ENCODE measurements at places on chromosomes 12 and 14.

DNA sequence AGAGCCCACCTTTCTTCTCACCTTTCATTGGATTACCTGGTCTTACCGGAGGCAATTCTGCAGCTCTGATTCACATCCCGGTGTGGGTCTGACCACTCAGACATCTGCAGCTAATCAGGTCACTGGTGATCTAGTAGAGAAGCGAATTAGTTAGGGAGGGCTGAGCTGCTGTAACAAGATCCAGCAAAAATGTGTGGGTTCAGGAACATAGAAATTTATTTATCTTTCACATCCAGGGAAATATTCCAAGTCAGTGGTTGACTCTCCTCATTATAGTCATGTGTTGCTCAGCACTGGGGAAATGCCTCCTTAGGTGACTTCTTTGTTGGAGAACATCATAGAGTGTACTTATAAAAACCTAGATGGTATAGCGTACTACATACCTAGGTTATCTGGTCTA, 218.7 kb upstream of the PELI2 start:
- DNase-seq, result peak; percentile 36

DNA sequence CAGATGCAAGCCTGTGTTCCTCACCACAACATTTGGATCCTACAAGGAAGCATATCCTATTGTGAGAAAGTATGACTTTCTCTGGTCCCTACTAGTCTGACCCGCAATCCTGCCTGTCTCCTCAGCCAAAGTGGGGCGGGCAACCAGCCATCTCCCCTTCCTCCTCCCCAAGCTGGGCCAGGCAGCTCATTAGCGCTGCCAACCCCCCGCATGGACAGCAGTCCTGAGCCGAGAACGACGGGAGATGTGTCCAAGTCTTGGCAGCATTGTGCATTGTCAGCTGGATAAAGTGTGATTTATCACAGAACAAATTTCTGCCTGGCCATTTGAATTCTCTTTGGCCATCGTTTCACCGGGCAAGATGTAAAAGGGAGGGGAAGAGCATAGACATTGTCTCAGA, 139.4 kb downstream of the SLC15A4 start:
- DNase-seq, result no peak

DNA sequence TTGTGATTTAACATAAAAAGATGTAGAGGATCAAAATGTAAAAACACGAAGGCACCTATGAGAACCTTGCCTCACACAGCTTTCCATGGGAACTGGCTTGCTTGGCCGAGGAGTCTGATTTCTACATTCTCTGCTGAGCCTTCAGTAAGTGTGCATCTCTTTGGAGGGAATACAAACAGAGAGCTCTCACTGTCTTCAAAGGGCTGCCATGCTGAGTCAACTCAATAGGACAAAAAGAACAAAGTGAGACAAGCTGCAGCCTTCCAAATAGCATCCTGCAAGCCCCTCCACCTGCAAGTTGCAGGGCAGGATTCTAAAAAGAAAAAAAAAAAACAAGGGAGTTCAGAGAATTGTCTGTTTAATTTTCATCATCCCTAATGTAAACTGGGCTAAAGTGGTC, 411.9 kb downstream of the NELL2 start:
- no peak for DNase-seq

DNA sequence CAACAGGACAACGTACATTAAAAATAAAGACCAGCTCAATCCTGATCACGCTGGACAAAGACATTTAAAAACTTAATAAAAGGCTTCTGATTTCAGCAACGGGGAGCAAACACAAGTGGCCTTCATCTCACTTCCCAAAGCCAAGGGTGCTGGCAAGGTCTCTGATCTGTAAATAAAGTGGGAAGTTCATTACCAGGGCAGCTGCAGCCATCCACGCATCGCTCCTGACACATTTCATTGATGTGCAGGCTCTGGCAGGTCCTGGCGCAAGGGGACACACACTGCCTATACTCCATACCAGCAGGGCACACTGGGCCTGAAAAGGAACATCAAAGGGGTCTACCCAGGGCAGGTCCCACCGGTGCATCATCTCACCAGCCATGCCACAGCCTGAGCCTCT, 51.0 kb downstream of the VWF start:
- no peak for DNase-seq

GRCh38 chr14:42002141-42002540, 395.5 kb downstream of the LRFN5 start:
- DNase-seq, result peak; percentile 8

GRCh38 chr14:34029921-34030334, 79.1 kb upstream of the EGLN3 start:
- DNase-seq, result peak; percentile 72

GRCh38 chr14:73145371-73145770, 9.1 kb downstream of the PSEN1 start:
- peak; percentile 12 for DNase-seq

DNA sequence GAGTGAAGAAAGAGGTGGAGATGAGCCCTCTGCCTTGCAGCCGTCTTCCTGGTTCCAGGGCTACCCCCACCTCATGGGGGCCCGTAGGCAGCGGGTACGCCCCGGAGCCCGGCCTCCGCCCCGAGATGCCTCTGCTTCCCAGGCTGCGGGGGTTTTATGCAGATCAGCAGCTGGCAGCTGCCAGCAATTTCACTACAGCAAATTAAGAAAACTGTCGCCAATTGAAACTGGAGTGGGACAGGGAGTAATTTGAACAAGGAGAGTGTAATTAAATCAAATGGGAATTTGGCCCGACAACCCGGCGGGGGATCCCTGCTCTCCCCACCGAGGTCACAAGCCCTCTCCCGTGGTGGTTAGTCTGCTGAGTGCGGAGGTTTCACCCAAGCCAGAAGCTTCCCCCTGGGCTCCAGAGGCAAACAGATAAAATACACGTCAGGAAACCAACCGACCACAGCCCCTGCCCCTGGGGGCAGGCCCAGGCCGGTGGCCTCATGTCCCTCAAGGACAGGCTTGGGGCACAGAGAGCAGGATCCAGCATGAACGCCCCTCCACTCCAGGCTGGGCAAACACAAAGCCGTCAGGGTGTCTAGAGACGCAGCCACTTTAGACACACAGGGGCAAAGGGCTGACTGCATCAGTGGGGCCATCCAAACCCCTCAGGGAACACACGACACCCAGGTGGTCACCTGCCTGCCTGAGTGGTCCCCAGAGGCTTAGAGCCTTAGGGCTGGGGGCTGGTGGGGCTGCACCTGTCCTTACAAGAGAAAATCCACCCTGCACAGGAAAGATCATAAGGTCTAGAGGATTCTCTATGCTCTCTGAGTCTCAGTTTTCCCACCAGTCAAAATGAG, 53.8 kb downstream of the TESC start:
- no peak for DNase-seq

DNA sequence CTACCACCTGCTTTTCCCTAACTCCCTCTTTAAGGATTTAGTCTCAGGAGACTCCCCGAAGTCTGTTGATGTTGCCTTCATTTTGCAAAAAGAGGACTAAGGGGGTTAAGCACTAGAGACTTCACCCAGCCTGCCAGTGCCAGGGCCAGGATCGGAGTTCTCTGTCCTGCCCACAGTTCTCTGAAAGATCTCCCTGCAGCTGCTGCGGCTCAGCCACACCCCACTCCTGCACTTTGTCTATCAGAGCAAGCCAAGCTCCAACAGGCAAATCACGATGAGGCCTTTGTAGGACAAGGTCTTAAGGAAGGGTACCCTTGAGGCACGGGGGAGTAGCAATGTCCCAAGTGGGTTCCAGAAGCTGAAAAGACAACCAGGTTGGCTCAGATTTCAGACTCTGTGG, 148.8 kb upstream of the EGLN3 start:
- DNase-seq, result no peak

DNA sequence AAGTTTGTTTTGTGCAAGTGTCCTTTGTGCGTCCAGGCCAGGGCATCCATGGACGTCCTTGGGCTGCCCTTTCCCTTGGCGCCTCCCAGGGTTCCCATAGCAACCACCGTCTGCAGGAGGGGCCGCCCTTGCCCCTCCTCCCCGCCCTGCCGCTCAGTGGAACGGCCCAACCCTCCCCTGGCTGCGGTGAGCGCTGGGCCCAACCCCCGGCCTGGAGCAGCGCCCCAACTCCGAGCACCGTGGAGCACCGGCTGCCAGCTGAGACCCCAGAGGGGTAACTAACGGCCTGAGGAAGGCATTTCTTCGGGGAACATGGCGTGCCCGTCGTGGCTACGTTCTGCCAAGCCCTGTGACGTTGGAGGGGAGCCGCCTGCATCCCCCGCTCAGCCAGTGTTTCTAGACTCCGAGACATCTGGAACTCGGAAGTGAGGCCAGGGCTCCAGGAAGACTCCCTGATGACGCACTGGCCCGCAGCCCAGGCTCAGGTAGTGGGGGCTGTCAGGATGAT, 5.3 kb upstream of the ACACB start:
- DNase-seq, result peak; percentile 93

Measured in astrocyte of the hippocampus (primary cell).